Neural cell (in vitro differentiated cells): ENCODE measurements at places on chromosomes 5 and 9. TPM values are rescaled to one million over a fixed set of nuclear protein-coding genes. Genes with fewer than 3 reads are reported as not detected.

GCNT4 gene
- not detected in 2 replicates for polyA plus RNA-seq

KIAA0825 gene
- 5.1 and 5.3 TPM in 2 replicates for polyA plus RNA-seq

LMX1B gene
- polyA plus RNA-seq: 0.26 TPM in 1 of 2 replicates, not detected in the other

PDCD1LG2 gene
- not detected in 2 replicates for polyA plus RNA-seq

SLC34A1 gene
- not detected in 2 replicates for polyA plus RNA-seq

FREM1 gene
- 2.3 and 2.6 TPM in 2 replicates for polyA plus RNA-seq

GABBR2 gene
- polyA plus RNA-seq: 7.1 and 8.7 TPM in 2 replicates

TGFBI gene
- polyA plus RNA-seq: 0.71 and 0.90 TPM in 2 replicates

AQP3 gene
- 0.76 TPM in 1 of 2 replicates, not detected in the other for polyA plus RNA-seq

SLC34A3 gene
- 0.12 and 0.27 TPM in 2 replicates for polyA plus RNA-seq

CNOT8 gene
- 146 and 153 TPM in 2 replicates for polyA plus RNA-seq

SH3TC2 gene
- not detected in 2 replicates for polyA plus RNA-seq

IL7R gene
- 0.10 TPM in 1 of 2 replicates, not detected in the other for polyA plus RNA-seq

CCT5 gene
- polyA plus RNA-seq: 389 and 455 TPM in 2 replicates

MAMDC4 gene
- 13.1 and 23.6 TPM in 2 replicates for polyA plus RNA-seq

CCL27 gene
- polyA plus RNA-seq: 0.82 and 2.9 TPM in 2 replicates

PRRX2 gene
- not detected in 2 replicates for polyA plus RNA-seq

LRRC19 gene
- not detected in 2 replicates for polyA plus RNA-seq

LCP2 gene
- polyA plus RNA-seq: not detected in 2 replicates

MELK gene
- polyA plus RNA-seq: 1.8 and 4.7 TPM in 2 replicates

GABRA1 gene
- 43.1 and 50.6 TPM in 2 replicates for polyA plus RNA-seq

FBP1 gene
- polyA plus RNA-seq: 0.94 TPM in 1 of 2 replicates, not detected in the other

C9 gene
- not detected in 2 replicates for polyA plus RNA-seq

SEMA6A gene
- polyA plus RNA-seq: 6.5 and 6.6 TPM in 2 replicates

C5 gene
- 1.5 and 3.8 TPM in 2 replicates for polyA plus RNA-seq

MCIDAS gene
- polyA plus RNA-seq: not detected in 2 replicates

SPARC gene
- 15.3 and 17.7 TPM in 2 replicates for polyA plus RNA-seq

IFNA13 gene
- not detected in 2 replicates for polyA plus RNA-seq

ATP10B gene
- polyA plus RNA-seq: 1.9 TPM in 1 of 2 replicates, not detected in the other

SLC2A8 gene
- 10.2 and 24.0 TPM in 2 replicates for polyA plus RNA-seq

YIPF5 gene
- 59.6 and 61.6 TPM in 2 replicates for polyA plus RNA-seq

SLC23A1 gene
- not detected in 2 replicates for polyA plus RNA-seq

RNF224 gene
- 0.26 TPM in 1 of 2 replicates, not detected in the other for polyA plus RNA-seq

KLHL3 gene
- polyA plus RNA-seq: 10.9 and 12.9 TPM in 2 replicates

CNTNAP3 gene
- polyA plus RNA-seq: 5.4 and 7.6 TPM in 2 replicates

UNC13B gene
- 37.2 and 42.6 TPM in 2 replicates for polyA plus RNA-seq

ZNG1A gene
- polyA plus RNA-seq: 74.9 and 92.2 TPM in 2 replicates

COX7C gene
- polyA plus RNA-seq: 877 and 1,002 TPM in 2 replicates

ADGRV1 gene
- polyA plus RNA-seq: 3.3 and 3.7 TPM in 2 replicates

MYORG gene
- 0.58 and 1.0 TPM in 2 replicates for polyA plus RNA-seq

PIP5KL1 gene
- polyA plus RNA-seq: 3.4 and 5.2 TPM in 2 replicates

WNK2 gene
- polyA plus RNA-seq: 37.1 and 38.3 TPM in 2 replicates

TXNDC8 gene
- not detected in 2 replicates for polyA plus RNA-seq

SCGB3A2 gene
- polyA plus RNA-seq: not detected in 2 replicates

TAF11L5 gene
- not detected in 2 replicates for polyA plus RNA-seq
